ENCODE measurements at places on chromosomes 3 and 15.

- no peak for DNase-seq
Observed at GRCh38 chr15:90401495-90401894, 13.5 kb downstream of the IQGAP1 start.

DNA sequence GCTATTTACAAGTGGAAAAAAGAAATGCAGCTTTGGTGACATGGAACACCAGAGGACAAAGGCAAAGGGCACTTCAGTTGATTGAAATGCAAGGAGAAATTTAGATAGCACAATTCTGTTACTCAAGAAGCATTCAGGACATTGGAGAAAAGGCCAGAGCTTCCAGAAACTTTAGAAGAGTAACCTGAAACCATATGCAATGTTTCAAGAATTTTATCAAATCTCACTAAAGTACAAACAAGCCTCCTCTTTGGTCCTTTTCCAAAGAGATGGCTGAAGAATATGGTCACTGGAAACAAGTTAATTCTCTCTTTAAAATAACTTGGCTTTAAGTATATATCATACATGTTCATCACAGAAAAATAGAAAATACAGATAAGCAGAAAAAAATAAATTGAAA is 14.6 kb upstream of the LMOD3 start:
- no peak for DNase-seq

DNA sequence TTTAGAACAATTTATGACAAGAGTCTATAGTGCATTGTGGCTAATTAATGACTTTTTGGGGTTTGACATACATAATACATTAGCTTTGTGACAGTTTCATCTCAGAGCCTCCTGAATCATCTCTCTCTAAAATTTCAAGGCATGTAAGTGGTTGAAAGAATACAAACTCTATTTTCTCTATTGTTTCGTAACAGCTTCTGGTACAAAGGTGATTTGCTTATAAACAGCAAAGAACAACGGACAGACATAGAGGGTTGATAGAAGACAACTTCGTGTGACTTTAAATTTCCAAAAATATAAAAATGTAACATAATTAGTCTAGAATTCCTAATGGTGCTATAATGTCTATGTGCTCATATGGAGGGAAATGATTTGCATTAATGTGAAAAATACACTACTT is 21.3 kb downstream of the CNTN3 start:
- DNase-seq: no peak

GRCh38 chr3:126835472-126836219 is 131.6 kb downstream of the CHCHD6 start:
- DNase-seq: no peak

DNA sequence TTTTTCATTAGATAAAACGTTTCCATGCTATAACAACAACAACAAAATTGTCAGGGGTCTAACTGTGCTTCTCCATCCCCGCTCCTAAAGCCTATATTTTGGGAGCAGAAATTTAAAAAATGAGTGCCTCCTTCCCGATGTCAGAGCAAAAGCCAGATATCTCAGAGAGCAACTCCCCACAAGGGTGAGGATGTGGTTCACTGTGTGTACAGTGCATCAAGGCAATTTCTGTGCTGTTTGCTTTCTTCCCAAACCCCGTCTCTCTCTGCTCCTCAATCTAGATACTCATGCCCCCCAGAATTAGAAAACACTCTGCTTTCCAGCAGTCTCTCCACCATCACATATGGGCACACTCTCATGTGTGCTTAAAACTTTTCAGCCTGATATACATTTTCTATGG is 76.7 kb upstream of the MBNL1 start:
- DNase-seq: no peak

- no peak for DNase-seq
Observed at GRCh38 chr15:89335298-89336041, 846 bp upstream of the POLG start.

GRCh38 chr3:55686426-55687254 is 199.5 kb upstream of the WNT5A start:
- no peak for DNase-seq

GRCh38 chr15:74128785-74129585 is 1.4 kb upstream of the ISLR2 start:
- no peak for DNase-seq

Data from activated naive CD8-positive, alpha-beta T cell treated with anti-CD3 and anti-CD28 coated beads, Interleukin-2, amount 50 U/mL, for 16 hours (primary cell).